ENCODE measurements at places on chromosomes 5 and 9.
A peak's percentile ranks its signal among the peaks of the same experiment; 100 is the strongest.

GRCh38 chr9:113621980-113622379 lies 158.5 kb downstream of the RGS3 start:
- H3K4me1 ChIP-seq, result peaks cover 40% of the 10 kb centered on the region
- no peak overlapping the region for H3K4me3 ChIP-seq
- peak overlapping the region; percentile 100 for H3K27ac ChIP-seq
- peaks cover 3% of the 10 kb centered on the region for H3K36me3 ChIP-seq
- H3K27me3 ChIP-seq, result no peaks in the 10 kb centered on the region
- DNase-seq, result no peak

- H3K27ac ChIP-seq, result no peak overlapping the region
- H3K27me3 ChIP-seq, result peaks cover 53% of the 10 kb centered on the region
- DNase-seq, result peak; percentile 31
- no peak overlapping the region for H3K4me3 ChIP-seq
These were observed 18.0 kb downstream of the IGIP start for GRCh38 chr5:140143521-140144258.

DNA sequence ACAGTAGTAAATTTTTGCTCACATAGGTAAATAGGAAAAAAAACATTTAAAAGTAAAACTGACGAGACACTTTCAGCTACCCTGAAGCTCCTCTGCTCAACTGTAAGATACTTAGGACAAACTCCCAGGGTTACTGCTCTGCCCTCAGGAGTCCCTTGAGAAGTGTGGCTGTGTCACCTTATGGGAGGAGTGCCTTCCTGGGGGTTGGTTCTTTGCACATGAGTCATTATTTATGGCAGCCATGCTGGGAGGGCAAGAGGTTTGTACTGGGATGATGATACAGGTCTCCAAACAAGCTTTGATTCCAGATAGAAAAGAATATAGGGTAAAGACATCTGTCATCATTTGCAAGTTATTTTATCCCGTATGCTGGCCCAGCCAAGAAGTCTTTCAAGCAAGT lies 45.9 kb downstream of the TTC1 start:
- H3K27me3 ChIP-seq, result no peaks in the 10 kb centered on the region
- H3K4me1 ChIP-seq, result no peaks in the 10 kb centered on the region
- H3K27ac ChIP-seq, result no peak overlapping the region
- peaks cover 49% of the 10 kb centered on the region for H3K36me3 ChIP-seq
- H3K4me3 ChIP-seq, result no peak overlapping the region

- no peaks in the 10 kb centered on the region for H3K27me3 ChIP-seq
- H3K36me3 ChIP-seq, result no peaks in the 10 kb centered on the region
- no peak for DNase-seq
- H3K4me3 ChIP-seq, result no peak overlapping the region
- H3K4me1 ChIP-seq, result peaks cover 19% of the 10 kb centered on the region
These were observed 258.3 kb downstream of the GADD45G start for GRCh38 chr9:89863141-89863540.

- no peaks in the 10 kb centered on the region for H3K4me1 ChIP-seq
- peaks cover 22% of the 10 kb centered on the region for H3K27me3 ChIP-seq
- peaks cover 11% of the 10 kb centered on the region for H3K36me3 ChIP-seq
- DNase-seq, result no peak
- no peak overlapping the region for H3K4me3 ChIP-seq
- no peak overlapping the region for H3K27ac ChIP-seq
These were observed 19.9 kb downstream of the MTX3 start for GRCh38 chr5:79971156-79971555.

DNA sequence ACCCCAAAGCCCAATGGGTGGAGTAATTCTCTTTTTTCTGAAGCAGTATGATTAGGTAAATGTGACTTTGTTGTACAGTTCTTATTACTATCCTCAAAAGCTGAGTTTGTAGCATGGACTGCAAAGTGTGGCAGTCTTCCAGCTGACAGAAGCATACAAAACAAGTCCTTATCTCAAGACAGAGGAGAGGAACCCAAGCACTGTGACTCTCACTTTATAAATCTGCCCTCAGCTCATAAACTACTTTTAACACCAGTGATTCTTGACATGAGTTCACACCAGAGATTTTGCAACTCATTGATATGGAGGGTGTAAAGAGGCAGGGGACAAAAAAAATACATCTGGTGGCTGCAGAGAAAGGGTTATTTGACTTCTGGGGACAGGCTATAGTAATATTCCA lies 251.6 kb downstream of the NTRK2 start:
- H3K36me3 ChIP-seq, result no peaks in the 10 kb centered on the region
- H3K4me1 ChIP-seq, result no peaks in the 10 kb centered on the region
- no peak overlapping the region for H3K27ac ChIP-seq
- no peak overlapping the region for H3K4me3 ChIP-seq

GRCh38 chr5:14332746-14333145 lies 189.6 kb downstream of the TRIO start:
- H3K27ac ChIP-seq, result no peak overlapping the region
- H3K27me3 ChIP-seq, result no peaks in the 10 kb centered on the region
- H3K4me3 ChIP-seq, result no peak overlapping the region

- no peak for DNase-seq
- no peak overlapping the region for H3K27ac ChIP-seq
- no peaks in the 10 kb centered on the region for H3K4me1 ChIP-seq
- H3K4me3 ChIP-seq, result no peak overlapping the region
- no peaks in the 10 kb centered on the region for H3K27me3 ChIP-seq
- H3K36me3 ChIP-seq, result peaks cover 70% of the 10 kb centered on the region
These were observed 77.0 kb downstream of the ERCC6L2 start for GRCh38 chr9:95952471-95952870.

DNA sequence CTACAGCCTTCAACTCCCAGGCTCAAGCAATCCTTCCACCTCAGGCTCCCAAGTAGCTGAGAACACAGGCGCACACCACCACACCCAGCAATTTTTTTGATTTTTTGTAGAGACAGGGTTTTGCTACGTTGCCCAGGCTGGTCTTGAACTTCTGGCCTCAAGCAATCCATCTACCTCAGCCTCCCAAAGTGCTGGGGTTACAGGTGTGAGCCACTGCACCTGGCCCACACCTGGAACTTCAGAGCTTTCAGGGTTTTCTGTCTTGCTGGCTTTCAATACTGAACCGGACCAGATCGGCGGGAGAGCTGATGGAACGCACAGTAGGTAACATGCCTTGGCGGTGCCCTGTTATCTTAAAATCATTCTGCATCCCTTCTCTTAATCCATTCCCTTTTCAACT lies 30.8 kb downstream of the IPPK start:
- DNase-seq, result no peak
- no peak overlapping the region for H3K27ac ChIP-seq
- peaks cover 25% of the 10 kb centered on the region for H3K4me1 ChIP-seq
- no peaks in the 10 kb centered on the region for H3K27me3 ChIP-seq
- no peak overlapping the region for H3K4me3 ChIP-seq

GRCh38 chr5:135151256-135151655 lies 117.2 kb upstream of the PITX1 start:
- no peaks in the 10 kb centered on the region for H3K36me3 ChIP-seq
- H3K4me1 ChIP-seq, result peaks cover 3% of the 10 kb centered on the region
- H3K27me3 ChIP-seq, result peaks cover 22% of the 10 kb centered on the region

GRCh38 chr5:133205204-133205603 lies 153.4 kb downstream of the HSPA4 start:
- no peak overlapping the region for H3K27ac ChIP-seq
- no peak overlapping the region for H3K4me3 ChIP-seq
- H3K36me3 ChIP-seq, result peaks cover 5% of the 10 kb centered on the region
- H3K27me3 ChIP-seq, result peaks cover 3% of the 10 kb centered on the region
- DNase-seq, result no peak

- H3K36me3 ChIP-seq, result no peaks in the 10 kb centered on the region
- H3K27me3 ChIP-seq, result no peaks in the 10 kb centered on the region
- H3K4me1 ChIP-seq, result peaks cover 11% of the 10 kb centered on the region
- H3K27ac ChIP-seq, result no peak overlapping the region
These were observed 193.7 kb downstream of the MSX2 start for GRCh38 chr5:174917976-174918554.

DNA sequence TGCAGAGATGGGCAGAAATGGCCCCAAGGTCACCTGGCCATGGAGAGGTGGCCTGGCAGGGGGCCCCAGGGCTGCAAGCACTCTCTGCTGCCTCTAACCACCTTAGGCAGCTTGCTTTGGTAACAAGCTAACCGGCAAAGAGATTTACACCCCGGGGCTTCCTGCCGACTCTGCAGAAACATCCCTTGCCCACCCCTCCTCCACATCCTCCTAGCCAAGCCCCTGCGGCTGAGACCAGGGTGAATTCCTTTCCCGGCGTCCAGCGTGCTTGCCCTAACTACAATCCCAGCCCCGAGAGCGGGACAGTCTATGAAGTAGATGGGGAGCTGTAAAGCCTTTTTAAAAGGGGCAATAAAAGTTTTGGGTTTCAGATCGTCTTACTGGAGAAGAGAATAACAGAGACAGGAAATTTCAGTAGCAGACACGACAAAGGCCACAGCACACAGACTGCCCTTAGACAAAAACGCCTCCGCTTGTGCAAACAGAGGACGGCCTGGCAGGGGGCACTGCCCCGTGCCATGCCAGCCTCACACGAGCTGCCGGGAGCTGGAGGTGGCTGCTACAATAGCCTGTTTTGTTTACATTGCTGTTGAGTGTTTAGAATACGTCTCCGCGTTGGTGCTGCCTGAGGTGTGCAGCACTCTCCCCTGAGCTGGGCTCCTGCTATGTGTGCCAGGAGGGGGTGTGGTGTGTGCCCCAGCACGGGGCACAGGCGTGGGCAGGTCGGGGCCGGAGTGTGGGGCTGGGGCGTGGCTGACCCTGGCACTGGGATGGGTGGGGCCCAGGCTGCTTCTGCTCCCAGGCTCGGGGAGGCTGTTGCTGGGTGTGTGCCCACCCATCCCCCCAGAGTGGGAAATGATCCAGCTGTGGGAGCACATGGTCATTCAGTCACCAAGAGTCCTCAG lies 15.3 kb downstream of the MYMK start:
- H3K27me3 ChIP-seq, result no peaks in the 10 kb centered on the region
- H3K4me3 ChIP-seq, result peak overlapping the region; percentile 32
- peak; percentile 66 for DNase-seq
- peaks cover 34% of the 10 kb centered on the region for H3K4me1 ChIP-seq

- no peak overlapping the region for H3K4me3 ChIP-seq
- no peak overlapping the region for H3K27ac ChIP-seq
- peaks cover 29% of the 10 kb centered on the region for H3K36me3 ChIP-seq
- no peaks in the 10 kb centered on the region for H3K27me3 ChIP-seq
- H3K4me1 ChIP-seq, result no peaks in the 10 kb centered on the region
- no peak for DNase-seq
These were observed 8.3 kb downstream of the PPIC start for GRCh38 chr5:123028222-123028621.

DNA sequence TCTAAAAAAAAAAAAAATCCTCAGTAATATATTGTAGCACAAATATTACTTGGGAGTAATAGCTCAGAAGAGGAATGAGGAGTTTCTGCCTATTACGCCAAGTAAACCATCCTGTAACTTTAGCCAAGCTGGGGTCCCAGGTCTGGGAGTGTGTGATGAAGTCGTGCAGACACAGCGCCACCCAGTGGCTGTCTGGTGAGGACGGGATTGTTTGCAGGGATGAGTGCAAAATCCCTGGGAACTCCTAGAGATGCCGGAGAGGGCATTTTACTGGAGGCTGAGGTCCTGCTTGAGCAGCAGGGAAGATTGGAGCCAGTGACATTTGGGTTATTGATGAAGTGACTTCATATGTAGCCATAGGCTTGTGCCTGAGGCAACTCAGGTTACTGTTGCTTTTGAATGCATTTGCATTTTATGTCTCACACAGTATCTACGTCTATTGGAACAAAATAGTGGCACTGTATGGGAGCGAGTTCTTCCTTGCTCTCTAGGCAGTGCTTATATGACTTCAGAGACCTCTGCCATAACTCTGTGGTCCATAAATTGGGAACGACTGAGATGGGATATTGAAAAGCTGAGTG lies 72.8 kb downstream of the PSAT1 start:
- no peak overlapping the region for H3K27ac ChIP-seq
- peak; percentile 40 for DNase-seq
- H3K27me3 ChIP-seq, result peaks cover 15% of the 10 kb centered on the region
- H3K4me3 ChIP-seq, result no peak overlapping the region
- no peaks in the 10 kb centered on the region for H3K36me3 ChIP-seq

- H3K27me3 ChIP-seq, result no peaks in the 10 kb centered on the region
- no peak overlapping the region for H3K4me3 ChIP-seq
- peak overlapping the region; percentile 86 for H3K27ac ChIP-seq
- peaks cover 31% of the 10 kb centered on the region for H3K4me1 ChIP-seq
- H3K36me3 ChIP-seq, result peaks cover 17% of the 10 kb centered on the region
These were observed 25.1 kb downstream of the PALM2AKAP2 start for GRCh38 chr9:109805050-109805449.

DNA sequence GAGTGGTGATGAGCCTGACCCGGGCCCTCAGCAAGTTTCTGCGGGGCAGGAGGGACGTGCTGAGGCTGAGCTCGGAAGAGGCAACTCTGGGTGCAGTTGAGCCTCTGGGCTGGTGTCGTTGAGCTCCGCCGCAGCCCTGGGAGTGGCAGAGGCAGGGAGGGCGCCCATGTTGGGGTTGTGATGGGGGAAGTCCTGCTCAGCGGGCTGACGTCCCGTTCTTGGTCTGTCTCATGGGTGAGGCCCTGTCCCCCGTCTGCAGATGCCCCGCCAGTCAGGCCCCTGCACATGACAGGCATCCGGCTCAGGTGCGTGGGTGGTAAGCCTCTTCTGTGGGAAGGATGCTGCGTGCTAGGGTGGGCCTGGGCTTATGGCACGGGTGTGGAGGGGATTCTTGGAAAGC lies 64.3 kb downstream of the RXRA start:
- no peaks in the 10 kb centered on the region for H3K36me3 ChIP-seq
- H3K27ac ChIP-seq, result no peak overlapping the region
- H3K27me3 ChIP-seq, result no peaks in the 10 kb centered on the region
- DNase-seq, result no peak
- H3K4me3 ChIP-seq, result no peak overlapping the region

DNA sequence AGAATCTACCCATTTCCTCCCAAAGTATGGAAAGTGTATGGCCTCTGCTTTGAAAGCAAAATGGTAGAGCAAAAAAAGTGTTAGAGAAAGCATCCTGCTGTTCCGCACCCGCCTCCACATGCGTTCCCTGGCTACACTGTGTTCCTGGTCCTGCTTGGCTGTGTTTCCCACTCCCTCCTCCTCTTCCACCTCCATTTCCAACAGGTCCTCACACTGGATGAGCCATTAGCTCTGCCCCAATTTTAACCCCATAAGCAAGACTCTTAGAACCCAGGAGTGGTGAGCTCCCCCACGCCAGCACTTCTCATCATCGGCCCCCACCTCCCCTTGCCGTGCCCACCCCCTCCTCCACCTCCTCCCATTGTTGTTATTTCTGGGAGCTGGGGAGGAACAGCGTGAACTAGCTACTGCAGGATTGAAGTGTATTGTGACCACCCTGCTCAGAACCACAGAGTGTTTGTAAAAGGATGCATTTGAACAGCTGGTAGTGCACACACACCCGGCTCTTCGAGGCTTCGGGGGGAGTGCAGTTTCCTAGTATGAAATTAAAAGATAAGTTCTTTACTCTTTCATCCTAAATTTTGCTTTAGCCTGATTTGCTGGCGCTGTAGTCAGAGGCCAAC lies 120.0 kb downstream of the PDZD2 start:
- DNase-seq, result no peak
- peaks cover 13% of the 10 kb centered on the region for H3K4me1 ChIP-seq
- H3K27ac ChIP-seq, result no peak overlapping the region
- H3K36me3 ChIP-seq, result no peaks in the 10 kb centered on the region

GRCh38 chr9:112170235-112170634 lies 4.9 kb downstream of the SUSD1 start:
- peak overlapping the region; percentile 60 for H3K27ac ChIP-seq
- no peak for DNase-seq
- peaks cover under 1% of the 10 kb centered on the region for H3K27me3 ChIP-seq
- peaks cover 3% of the 10 kb centered on the region for H3K36me3 ChIP-seq
- H3K4me1 ChIP-seq, result peaks cover 32% of the 10 kb centered on the region

GRCh38 chr5:101782352-101783103 lies 513.6 kb downstream of the SLCO4C1 start:
- DNase-seq, result no peak
- no peaks in the 10 kb centered on the region for H3K36me3 ChIP-seq
- H3K27ac ChIP-seq, result no peak overlapping the region
- peaks cover 22% of the 10 kb centered on the region for H3K27me3 ChIP-seq
- H3K4me1 ChIP-seq, result no peaks in the 10 kb centered on the region
